ENCODE measurements at places on chromosomes 16 and 17. TPM values are rescaled to one million over a fixed set of nuclear protein-coding genes. Genes with fewer than 3 reads are reported as not detected.

The RILP gene
- 18.2 TPM for total RNA-seq

The C17orf67 gene
- 0.43 TPM for total RNA-seq

The TMIGD1 gene
- total RNA-seq = not detected

The CASKIN1 gene
- 0.12 TPM for total RNA-seq

The GNG13 gene
- total RNA-seq = not detected

The GP1BA gene
- total RNA-seq = not detected

The CD300A gene
- total RNA-seq = not detected

The AMDHD2 gene
- total RNA-seq = 32.7 TPM

The SNX11 gene
- total RNA-seq = 11.6 TPM

The MARVELD3 gene
- 2.2 TPM for total RNA-seq

The TBC1D28 gene
- not detected for total RNA-seq

The MYL11 gene
- total RNA-seq = not detected

The KCNH4 gene
- not detected for total RNA-seq

The SLC52A1 gene
- 1.3 TPM for total RNA-seq

The MSI2 gene
- total RNA-seq = 26.6 TPM

The BORCS6 gene
- 9.5 TPM for total RNA-seq

Measured in epithelial cell of proximal tubule (primary cell).